ENCODE measurements at places on chromosomes 3 and 15.

- no peak for DNase-seq
Measured at GRCh38 chr3:24149032-24149431, 203.9 kb downstream of the NR1D2 start.

DNA sequence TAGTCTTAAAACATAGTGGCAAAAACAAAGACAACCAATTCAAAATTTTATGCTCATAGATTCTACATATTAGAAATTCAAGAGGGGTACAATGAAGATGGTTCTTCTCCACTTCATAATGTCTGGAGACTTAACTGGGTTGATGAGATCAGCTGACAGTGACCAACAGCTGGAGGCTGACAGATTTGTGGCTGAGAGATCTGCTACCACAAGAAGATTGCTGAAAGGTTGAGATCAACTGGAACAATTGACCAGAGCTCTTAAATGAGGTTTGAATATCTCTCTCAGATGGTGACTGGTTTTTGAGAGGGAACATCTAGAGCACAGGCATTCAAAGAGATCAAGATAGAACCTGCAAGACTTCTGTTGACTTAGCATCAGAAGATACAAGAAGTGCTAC lies 254.1 kb upstream of the ARPP21 start:
- DNase-seq = no peak

DNA sequence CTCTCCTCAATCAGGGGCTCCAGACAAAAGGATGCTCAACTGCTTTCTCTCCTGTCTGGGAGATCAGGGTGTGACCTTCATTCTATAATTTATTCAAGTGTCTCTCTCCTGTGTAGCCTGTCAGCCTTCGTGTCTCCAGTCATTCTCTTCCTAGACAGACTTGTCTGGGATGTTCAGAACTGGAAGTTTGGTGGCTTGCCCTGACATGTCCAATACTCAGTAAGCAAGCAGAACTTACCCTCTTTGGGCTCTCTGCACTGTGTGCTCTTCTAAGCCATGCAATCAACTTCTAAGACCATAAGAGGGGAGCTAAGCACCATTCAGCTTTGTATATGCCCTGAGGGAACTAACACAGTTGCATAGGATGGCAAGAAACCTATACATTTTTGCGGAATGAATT lies 14.1 kb downstream of the ACKR2 start:
- DNase-seq = no peak

DNA sequence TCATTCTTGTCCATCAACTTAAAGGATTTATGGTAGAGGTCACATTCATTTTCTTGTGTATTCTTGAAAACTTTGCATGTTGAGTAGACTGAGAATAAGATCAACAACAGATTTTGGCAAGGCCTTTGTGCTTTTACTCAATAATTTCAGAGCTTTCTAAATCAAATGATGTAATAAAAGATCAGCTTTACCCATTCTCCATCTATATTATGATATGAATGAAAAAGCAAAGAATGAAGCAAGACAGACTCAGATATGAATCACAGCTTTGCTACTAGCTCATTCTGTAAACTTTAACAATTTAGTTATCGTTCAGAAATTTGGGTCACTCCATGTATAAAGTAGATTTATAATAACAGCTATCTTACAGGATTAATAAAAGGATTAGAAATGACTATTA lies 275.8 kb upstream of the ARL6 start:
- DNase-seq = no peak

DNA sequence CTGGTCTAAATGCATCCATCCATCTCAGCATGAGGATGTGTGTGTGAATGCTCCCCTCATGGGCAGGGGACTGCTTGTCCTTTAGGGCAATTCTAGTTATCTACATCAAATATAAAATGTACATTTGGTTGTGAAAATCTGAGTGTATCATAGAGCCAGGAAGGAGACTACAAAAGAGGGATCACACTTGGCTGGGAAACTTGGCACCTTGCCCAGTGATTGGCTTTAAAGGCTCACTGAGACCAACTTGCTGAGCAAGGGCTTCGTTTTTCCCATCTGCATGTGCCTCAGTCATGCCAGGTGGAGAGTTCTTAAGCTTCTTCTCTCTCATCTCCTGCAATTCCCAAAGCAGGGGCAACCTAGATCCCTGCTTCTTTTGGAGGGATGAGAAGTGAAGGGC lies 5.2 kb downstream of the CAPN3 start:
- no peak for DNase-seq

DNA sequence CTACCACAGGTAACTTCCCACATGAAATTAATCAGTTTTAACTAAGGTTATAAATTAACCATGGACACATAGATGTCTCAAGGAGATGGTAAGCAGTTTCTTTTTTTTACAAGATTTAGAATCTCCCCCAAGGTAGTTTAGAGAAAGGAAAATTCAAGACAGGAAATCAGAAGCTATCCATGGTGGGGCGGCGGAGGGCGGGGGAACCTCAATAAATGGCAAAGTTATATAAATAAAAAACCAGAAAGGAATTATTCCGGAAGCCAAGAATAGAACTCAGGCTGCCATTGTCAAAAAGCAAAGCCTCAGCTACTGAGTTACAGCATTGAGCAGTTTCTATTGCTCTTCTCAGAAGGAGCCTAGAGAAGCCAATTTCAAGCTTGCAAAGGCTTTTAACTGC lies 172.1 kb upstream of the SMAD3 start:
- DNase-seq = no peak
